ENCODE measurements at places on chromosomes 13 and 19.

DNA sequence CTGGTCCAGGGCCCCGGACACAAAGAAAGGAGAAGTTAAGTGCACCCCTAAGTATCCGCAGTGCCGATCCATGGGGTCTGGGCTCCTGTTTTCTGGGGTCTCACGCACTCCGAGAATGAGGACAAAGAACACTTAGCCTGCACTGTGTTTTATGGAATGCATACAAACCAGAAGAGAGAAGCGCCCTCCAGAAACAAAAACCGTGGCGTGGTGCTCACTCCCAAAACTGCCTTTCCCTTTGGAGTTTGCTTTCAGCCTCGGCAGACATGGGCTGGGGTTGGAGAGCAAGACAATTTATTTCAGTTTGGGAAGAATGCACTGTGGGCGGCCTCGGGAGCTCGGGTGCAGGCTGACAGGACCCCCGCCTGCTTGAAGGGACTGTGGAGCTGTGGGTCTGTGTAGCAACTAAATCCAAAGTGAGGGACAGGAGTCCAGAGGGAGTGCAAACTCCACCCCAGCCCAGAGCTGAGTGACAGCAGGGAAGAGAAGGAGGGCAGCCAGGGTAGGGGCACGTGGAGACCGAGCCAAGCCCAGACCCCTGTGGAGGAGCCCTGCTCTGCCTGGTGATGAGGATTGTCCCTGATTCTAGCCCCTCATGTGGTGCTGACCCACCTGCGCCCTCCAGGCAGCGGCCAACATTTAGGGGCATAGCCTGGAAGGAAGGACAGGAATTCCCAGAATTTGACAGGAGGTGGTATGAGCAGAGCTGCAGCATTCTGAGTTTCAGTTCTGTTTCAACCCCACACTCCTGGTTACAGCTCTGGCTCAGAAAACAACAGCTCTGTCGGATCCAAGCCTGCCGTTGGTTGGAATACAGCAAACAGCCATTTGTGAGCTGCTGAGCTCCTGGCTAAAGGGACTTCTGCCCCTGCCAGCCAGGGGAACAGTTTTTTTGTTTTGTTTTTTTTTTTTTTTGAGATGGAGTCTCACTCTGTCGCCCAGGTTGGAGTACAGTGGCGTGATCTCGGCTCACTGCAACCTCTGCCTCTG is 37.8 kb upstream of the POP4 start:
- no peak for DNase-seq

GRCh38 chr13:94679614-94680013 is 32.7 kb downstream of the SOX21 start:
- DNase-seq: no peak

DNA sequence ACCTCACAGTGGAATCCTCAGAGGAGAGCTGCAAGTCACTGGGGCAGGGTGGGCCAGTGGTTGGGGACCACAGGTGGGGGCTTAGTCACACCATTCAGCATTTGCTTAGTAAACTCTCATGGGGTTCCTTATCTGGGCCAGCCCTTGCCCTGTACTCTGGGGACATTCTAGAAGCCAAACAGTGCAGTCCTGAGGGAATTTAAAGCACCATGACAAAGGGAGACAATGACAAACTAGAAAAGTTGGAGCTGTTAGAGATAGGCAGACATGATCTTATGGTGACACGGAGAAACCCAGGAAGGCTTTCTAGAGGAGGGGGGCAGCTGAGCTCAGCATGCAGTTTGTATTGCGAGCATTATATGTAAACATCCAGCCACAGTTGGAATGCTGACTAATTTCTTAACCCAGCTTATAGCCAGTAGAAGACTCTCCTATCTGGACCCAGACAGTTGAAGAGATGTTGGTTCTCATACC is 87.6 kb downstream of the ZNF429 start:
- DNase-seq: no peak

DNA sequence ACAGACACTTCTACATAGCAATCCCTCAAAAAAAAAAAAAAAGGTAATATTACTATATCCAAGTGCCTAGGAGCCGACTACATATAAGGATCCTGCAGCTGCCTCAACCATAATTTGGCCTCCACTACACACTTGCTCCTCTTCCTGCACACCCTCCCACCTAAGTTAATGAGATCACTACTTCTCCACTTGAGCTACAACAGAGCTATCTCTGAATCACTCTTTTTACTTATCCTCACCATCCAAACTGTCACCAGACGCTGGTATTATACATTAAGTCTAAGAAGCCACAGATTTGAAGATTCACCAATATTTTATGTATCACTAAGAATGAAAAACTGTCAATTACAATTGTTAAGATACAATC is 8.3 kb downstream of the OBI1 start:
- DNase-seq: no peak

DNA sequence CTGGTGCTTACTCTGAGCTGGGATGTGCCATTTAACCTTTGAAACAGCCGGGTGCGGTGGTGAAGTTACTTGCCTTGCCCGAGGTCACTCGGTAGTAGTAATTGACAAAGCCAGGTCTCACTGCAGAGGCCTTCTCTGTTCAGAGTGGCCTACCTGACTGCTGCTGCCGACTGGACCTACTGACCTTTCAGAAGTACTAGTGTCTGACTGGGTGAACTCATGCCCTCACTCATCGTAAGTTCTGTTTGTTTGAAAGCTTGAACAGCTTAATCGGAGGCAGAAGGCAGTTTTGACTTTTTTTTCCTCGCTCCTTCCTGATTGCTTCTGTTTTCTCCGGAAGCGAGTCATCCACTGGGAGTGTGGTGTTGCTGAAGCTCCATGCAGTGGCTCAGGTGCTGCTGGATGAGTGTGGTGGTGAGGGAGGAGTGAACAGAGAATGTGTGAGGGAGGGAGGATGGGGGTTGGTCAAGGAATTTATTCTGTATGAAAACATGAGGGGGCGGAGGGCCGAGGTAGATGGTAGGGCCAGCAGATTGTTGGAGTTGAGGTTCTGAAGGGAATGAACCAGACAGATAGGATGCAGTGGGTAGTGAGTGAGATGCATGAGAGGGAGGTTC is 2.7 kb downstream of the SPINT2 start:
- no peak for DNase-seq

- DNase-seq: no peak
These were observed 7.3 kb upstream of the F7 start for GRCh38 chr13:113098162-113098732.

GRCh38 chr13:97306645-97307044 is 84.5 kb downstream of the MBNL2 start:
- no peak for DNase-seq

DNA sequence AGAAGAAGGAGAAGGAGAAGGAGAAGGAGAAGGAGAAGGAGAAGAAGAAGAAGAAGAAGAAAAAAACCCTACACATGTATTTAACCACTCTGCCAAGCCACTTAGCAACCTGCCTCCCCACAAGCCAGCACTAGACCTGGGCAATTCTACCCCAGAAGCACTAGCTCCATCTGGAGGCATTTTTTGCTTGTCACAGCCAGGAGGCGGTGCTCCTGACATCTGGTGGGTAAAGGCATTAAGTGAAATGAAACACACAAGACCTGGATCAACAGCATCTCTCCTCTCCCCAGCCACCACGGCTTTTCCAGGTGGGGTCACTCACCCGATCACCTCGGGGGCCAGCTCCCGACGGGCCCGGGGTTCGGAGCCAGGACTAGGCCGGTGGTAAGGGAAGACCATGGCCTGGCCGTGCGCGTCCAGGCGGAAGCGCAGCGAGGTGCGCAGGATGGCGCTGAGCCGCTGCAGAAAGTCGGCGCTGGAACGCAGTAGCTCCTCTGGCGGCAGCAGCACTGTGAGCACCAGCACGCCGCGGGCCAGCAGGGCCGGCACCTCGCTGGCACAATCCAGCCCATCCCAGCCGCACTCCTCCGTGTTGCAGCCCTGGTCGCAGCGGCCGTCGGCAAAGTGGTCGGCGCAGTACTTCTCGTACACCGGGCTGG is 26.9 kb downstream of the NOTCH3 start:
- DNase-seq: peak; percentile 21

DNA sequence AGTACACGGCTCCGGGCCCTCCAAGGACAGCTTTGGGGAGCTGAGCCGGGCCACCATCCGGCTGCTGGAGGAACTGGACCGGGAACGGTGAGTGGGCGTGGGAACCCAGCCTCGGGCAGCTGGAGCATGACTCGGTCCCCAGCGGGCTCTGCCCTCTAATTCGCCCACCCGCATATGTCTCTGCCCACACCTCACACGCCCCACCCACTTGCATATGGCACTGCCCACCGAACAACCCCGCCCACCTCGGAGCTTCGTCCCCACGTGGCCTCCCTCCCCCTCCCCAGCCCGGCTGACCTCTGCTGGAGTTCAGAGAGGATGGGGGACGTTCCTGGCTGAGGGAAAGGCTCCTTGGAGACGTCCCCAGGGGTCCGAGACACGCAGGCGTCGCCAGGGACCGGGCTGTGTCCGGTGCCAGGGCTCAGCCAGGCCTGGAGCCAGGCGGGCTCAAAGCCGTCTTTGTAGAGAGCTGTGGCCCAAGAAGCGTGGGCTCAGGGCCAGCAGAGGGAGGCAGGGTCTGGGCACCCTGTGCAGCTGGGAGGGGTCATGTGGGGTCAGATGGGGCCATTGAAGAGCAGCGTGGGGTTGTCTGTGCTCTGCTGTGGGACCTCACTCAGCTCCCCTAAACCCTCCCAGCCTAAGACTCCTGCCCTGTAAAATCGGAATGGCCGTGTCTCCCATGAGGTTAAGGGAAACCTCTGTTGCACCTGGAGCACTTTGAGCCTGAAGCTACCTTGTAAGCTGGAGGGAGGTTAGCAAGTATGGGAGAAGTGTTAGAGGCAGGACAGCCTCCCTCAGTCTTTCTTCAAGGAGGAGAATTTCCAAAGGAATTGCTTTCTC is 3.8 kb downstream of the APC2 start:
- DNase-seq: no peak

- no peak for DNase-seq
These were observed 10.3 kb downstream of the ZNF480 start for GRCh38 chr19:52307275-52307674.

DNA sequence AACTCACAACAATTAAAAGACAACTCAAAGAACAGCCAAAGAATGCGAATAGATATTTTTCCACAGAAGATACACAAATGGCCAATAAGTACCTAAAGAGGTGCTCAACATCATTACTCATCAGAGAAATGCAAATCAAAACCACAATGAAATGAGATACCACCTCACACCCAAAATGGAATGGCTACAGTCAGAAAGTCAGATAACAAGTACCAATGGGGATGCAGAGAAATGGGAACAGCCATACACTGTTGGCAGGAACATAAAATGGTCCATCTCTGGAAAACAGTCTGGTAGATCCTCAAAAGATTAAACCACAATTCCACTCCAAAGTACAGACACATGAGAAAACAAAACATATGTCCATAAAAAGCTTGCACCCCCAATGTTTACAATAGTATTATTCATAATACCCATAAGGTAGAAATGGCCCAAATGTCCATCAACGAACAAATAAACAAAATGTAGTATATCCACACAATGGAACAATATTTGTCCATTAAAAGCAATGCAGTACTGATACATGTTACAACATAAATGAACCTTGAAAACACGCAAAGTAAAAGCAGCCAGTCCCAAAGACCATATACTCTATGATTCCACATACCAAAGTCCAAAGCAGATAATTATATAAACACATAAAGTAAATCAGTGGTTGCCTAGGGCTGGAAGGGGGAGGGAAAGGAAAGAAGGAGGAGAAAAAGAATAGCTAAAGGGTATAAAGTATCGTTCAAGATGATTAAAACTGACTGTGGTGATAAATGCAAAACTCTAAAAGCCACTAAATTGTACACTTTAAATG is 19.6 kb downstream of the USP12 start:
- DNase-seq: no peak

- DNase-seq: no peak
These were observed 40.3 kb upstream of the UFM1 start for GRCh38 chr13:38309397-38309796.

GRCh38 chr13:111508902-111509509 is 188.6 kb downstream of the TEX29 start:
- no peak for DNase-seq

DNA sequence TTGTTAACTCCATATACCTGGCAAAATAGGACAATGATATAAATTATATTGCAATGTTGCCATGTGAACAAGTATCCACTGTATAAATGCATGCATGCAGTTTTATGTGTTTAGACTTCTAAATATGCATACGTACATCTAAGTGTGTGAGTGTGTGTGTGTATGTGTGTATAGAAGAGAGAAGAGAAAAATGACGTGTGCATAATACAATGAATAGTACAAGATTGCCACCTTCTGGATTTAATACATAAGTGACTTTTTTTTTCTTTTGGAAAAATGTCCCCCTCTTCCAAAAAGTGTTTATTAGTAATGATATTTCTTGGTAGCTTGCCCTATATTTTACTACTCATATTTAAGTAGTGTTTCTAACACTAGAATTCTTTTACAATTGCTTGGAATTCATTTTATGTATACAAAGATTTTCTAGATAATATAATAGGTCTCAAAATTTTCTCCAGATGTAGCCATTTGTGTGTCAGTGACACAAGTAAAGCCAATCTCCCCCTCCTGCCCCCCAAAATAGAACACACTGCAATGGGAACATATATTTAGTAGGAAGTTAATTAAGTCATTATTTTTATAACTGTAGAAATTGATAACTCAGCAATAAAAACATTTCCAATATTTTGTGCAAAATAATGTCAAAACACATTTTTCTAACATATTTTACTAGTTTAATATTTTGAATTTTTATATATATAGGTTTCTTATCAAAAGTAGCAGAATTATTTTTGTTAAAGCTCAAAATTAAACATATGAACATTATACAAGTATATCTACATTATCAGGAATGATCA is 783.3 kb upstream of the ATXN8OS start:
- no peak for DNase-seq

DNA sequence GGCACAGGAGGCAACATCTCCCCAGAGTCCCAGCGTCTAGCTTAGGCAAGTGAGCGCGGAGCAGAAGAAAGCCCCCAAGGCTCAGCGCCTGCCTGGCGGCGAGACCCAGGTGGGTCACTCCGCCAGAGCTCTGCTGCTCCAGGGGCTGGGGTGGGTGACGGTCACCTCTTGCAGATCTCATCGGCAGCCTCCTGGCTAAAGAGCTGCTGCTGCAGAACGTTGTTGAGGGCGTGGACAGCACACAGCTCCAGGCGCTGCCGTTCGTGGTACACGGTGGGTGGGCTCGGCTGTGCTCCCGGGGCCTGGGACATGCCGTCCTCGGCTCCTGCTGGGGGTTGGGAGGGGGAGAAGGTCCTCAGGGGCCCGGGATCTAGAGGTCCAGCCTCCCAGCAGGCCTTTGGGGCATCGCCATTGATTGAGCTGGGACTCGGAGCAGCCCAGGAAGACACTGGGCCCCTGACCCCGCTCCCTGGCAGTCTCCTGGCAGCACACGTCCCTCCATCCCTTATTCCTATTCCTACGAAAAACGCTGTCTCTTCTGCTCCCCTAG is 795 bp downstream of the JOSD2 start:
- no peak for DNase-seq

- DNase-seq: no peak
These were observed 15.5 kb upstream of the KCNN1 start for GRCh38 chr19:17951157-17951989.

- no peak for DNase-seq
These were observed 1.7 kb downstream of the CARD8 start for GRCh38 chr19:48253999-48254398.

GRCh38 chr19:13588957-13589833 is 82.9 kb upstream of the CACNA1A start:
- DNase-seq: peak; percentile 87
